ENCODE measurements at places on chromosomes 7 and 10.

GRCh38 chr10:24242562-24242961 is 33.6 kb downstream of the KIAA1217 start:
- no peak for DNase-seq

DNA sequence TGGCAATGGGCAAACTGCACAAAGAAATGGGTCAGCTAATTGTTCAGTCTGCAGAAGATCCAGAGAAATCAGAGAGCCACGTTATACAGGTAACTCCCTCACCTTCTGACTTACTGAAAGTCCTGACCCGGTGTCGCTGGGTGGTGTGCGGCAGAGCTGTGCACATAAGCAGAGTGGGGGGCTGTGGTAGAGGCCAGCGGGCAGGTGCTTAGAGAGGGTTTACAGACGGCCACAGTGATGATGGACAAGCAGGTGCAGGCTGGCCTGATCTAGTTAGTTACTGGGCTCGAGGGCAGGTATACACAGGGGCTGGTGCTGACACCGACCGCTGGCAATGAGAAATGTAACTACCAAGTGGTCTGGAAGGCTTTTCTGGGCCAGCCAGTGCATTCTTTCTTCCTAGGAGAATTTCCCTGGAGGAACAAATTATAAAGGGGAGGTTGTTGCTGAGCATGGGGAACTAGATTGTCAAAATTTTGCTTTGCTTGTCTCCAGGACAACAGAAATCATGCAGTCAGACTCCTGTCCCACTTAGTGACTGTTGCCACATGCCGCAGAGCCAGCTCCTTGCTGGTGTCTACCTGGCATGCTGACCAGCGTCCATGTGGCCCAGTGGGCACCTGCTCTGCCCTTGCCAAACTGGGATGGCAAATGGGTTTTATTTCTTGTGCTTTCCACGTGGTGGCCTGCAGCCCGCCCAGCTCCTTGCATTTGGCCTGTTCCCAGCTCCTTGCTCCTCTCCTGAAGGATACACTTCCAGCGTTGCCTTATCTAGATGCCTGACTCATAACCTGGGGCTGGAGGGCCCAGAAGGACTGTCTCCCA is 28.8 kb downstream of the DENND10 start:
- DNase-seq: no peak

- peak; percentile 83 for DNase-seq
Observed at GRCh38 chr10:7260412-7260900, 150.4 kb downstream of the SFMBT2 start.

DNA sequence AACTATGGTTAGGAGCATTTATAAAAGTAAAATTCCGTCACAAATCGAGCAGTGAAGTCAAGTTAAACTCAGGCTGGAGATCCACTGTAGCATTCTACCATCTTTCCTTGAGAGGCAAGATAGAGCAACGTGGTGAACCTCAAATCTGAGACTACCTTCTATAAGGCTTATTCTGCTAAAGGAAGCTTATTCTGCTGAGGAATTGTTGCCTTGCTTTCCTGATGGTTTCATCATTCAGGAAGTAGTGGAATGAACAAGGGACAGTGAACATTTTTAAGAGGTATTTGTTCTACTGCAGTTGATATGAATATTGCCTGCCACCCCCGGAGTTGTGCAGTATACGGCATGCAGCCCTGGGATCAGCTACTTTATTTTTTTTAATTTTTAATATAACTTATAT is 170.8 kb downstream of the VPS50 start:
- DNase-seq: no peak

GRCh38 chr7:130113887-130114286 is 43.6 kb downstream of the KLHDC10 start:
- DNase-seq: no peak

DNA sequence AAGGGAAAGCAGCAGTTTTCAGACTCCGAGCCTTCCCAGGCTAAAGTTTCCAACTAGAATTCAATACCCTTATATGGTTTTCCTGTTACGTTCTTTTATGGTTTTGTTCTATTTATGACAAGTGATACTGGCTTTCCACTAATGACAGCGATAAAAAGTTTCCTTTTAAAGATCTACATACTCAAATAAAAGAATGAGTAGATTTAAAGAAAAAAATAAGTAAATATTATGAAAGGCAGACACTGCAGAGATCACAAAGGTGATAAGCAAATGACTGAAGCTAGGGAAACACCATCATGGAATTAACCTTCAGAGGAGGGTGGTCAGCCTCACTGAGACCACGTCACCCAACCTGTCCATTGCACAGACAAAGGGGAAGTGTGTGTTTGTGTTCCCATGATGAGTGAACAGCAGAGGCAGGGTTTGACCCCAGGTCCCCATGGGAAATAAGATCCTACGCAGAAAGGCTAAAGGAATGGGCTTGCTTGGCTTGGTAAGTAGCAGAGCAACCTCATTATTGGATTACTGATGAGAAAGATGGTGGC is 4.0 kb downstream of the VSIR start:
- DNase-seq: no peak

DNA sequence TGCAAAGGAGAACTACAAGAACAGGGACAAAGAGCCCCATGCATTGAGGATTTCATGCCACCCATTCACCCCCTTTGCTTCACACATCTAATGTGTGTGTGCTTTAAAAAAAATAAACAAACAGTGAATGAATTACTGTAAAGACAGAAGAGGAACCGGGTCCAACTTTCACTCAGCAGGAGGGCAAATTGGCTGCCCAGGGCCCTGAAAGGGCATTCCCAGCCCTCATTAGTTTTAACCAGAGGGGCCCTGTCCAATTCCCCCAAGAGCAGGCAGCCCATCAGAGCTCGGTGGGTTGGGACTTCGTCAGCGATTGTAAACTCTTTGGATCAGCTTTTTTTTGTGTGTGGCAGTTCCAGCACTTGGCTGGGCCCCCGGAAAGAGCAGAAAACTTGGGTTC is 73.6 kb upstream of the PDZD8 start:
- no peak for DNase-seq

GRCh38 chr7:121954803-121955202 is 81.8 kb downstream of the PTPRZ1 start:
- DNase-seq: peak; percentile 32

DNA sequence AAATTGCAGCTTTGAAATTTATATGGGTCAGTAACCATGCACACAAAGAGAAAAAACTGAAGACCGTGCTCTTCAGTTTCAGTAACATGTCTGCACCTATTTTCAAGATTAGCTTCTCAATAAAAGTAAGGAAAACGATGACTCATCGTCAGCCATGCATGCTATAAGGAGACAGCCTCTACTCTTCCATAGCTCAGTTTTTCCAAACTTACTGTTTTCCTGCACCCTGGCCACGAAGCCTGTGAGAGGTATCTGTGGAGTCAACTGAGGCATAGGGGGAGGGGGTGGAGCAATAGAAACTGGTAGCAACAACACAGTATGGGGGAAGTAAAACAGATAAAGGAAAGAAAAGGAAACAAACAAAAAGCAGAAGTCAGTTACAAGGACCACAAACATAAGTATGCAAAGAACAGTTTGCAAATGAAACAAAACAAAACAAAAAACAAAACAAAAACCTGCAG is 58.0 kb downstream of the PDSS1 start:
- DNase-seq: no peak

DNA sequence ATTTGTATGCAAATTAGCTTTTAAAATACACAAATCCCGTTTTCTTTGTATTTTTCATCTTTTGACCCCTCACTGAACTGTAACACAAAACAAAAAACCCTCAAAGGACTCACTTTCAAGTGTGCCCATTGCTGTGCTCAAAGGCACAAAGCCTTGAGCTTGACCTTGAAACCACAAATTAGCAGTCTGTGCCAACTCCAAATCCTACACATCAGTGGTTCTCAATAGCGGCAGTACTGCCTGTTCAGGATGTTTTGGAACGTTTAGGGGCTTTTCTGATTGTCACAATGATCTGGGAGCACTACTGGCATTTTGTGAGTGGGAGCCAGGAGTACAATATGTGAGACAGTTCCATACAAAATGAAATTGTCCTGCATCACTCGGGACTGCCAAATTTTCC is 55.5 kb downstream of the KDM7A start:
- DNase-seq: no peak

GRCh38 chr10:66259836-66260235 is 666.0 kb upstream of the LRRTM3 start:
- no peak for DNase-seq

DNA sequence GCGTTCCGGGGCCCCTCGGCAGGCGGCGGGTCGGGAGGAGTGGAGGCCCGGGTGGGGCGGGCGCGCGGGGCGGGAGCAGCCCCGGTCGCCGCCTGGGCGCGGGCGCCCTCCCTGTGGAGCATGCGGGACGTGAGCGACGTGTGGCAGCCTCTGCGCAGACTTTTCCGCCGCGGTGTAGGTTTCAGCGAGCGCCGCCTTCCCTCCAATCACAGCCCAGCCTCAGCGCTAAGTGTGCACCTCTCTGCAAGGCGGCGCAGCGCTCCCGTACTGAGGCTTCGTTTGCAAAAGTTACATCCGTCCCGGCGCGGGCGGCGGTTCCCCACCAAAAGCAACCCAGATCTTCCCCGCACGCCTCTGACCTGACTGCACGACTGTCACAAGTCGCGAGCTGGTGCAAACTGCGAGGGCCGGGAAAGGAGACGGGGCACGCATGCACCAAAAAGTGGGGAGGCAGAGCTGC is 1.2 kb upstream of the PFKFB3 start:
- DNase-seq: peak; percentile 42

- no peak for DNase-seq
Observed at GRCh38 chr10:102555781-102556328, 52.1 kb downstream of the SUFU start.

GRCh38 chr7:99642027-99642426 is 25.3 kb downstream of the ZSCAN25 start:
- DNase-seq: no peak

GRCh38 chr7:139691253-139691781 is 86.5 kb downstream of the HIPK2 start:
- no peak for DNase-seq

DNA sequence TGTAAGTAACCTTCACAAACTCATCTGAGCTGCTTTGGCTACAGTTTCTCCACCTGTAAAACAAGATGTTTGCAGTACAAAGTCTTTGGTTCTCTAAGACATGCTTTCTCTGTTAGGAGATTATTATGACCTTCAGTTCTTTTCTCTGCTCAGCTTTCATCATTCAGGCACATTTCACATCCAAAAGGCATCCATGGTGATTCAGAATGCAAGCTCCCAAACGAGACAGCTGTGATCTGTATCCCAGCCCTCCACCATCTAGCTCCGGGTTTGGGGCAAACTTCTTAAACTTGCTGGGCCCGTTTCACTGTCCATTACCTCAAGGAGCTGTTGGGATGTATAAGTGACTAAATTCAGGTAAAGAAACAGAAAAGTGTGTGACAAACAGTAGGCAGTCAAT is 95.8 kb upstream of the COL1A2 start:
- DNase-seq: no peak
